Upper lobe of left lung (tissue), 6 donors: ENCODE measurements at places on chromosomes 12 and 14. TPM values are rescaled to one million over a fixed set of nuclear protein-coding genes. Genes with fewer than 3 reads are reported as not detected.

Gene CEBPE
- total RNA-seq, result not detected

Gene MFAP5
- total RNA-seq, result 19.9 TPM

- DNase-seq, result no peak
These were observed 4.2 kb downstream of the SPRYD3 start for GRCh38 chr12:53074999-53075370.

DNA sequence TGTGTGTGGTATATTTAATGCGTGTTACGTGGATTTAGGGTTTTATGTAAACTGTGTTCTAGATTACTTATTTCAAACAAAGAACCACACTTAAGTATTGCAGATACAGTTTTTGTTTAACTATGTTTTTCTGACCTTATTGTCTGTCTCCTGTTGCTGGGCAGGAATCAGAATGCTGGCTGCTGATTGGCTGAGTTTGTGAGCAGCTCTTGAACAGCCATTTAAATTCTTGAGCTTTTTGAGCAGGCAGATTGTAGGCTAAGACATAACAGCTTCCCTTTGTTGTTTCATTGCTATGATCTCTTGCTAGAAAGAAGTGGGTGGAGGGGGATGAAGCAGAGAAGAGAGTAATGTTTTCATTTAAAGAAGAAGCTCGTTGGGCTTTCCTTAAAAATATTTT, 52.2 kb downstream of the ATF7IP start:
- DNase-seq, result no peak

DNA sequence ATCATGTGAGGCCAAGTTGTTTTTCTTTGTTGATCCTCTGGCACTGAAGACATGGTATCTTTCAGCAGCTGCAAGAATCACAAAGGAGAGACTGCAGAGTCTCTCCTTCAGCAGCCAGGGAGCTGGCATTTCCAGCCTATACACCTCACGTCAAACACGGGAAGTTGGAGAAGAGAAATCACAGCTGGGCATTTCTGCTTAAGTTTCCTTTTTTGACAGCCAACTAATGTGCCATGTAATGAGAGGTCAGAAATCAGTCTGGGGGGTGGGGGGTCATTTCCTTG, 28.3 kb downstream of the PHLDA1 start:
- no peak for DNase-seq

DNA sequence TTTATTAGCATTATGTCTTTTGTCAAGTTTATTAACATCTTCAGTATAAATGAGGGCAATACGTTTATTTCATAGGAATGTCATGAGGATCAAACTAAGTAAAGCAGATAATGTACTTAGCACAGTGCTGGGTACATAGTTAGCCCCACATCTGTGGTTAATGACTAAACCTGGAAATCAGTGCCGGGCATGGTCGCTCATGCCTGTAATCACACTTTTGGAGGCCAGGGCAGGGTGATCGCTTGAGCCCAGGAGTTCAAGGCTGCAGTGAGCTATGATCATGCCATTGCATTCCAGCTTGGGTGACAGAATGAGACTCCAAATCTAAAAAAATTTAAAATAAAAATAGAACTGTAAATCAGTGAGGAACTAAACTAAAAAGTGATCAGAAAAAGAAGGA, 44.8 kb upstream of the GUCY2C start:
- DNase-seq, result no peak

DNA sequence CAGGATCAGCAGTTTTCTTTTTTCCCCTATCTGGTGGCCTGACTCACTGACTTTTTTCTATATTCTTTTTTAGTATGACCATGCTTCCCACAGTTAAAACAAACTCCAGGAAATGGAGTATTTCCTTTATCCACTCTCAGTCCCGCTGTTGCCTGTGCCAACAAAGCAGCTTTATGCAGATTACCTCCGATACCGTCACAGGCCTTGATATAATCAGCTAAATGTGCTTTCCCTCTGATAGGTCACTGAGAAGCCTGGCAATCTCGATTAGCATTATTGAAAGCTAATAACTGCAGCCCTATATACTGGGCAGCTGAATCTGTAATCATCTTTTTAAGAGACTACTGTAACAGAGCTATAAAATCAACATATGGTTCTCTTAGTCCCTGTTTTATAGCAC, 243.6 kb downstream of the KIF21A start:
- DNase-seq, result no peak

- DNase-seq, result no peak
These were observed 20.0 kb upstream of the FICD start for GRCh38 chr12:108495054-108495453.

Gene PEX5
- 40.4 TPM for total RNA-seq

Gene NUAK1
- total RNA-seq, result 7.3 TPM

- DNase-seq, result no peak
These were observed 78.7 kb upstream of the PSMC1 start for GRCh38 chr14:90177539-90178189.

Gene SLC10A1
- not detected for total RNA-seq

DNA sequence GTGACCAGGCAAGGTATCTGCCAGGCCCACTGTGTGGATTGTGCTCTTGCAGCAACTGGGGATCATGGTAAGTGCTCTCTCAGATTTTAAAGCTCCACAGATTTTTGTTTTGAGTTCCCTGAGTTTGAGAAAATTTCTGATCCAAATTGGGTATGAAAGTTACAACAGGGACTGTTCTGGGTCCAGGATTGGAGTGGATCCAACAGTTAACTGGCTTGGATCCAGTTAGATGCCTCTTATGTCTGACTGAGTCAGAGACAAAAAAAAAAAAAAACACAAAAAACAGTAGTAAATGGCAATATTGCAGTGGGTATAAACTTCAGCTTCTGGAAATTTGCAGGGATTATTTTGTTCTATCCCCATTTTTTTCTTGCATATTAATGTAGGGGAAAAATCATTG, 598.8 kb downstream of the C12orf50 start:
- DNase-seq, result no peak

Gene MSI1
- 0.67 TPM for total RNA-seq

DNA sequence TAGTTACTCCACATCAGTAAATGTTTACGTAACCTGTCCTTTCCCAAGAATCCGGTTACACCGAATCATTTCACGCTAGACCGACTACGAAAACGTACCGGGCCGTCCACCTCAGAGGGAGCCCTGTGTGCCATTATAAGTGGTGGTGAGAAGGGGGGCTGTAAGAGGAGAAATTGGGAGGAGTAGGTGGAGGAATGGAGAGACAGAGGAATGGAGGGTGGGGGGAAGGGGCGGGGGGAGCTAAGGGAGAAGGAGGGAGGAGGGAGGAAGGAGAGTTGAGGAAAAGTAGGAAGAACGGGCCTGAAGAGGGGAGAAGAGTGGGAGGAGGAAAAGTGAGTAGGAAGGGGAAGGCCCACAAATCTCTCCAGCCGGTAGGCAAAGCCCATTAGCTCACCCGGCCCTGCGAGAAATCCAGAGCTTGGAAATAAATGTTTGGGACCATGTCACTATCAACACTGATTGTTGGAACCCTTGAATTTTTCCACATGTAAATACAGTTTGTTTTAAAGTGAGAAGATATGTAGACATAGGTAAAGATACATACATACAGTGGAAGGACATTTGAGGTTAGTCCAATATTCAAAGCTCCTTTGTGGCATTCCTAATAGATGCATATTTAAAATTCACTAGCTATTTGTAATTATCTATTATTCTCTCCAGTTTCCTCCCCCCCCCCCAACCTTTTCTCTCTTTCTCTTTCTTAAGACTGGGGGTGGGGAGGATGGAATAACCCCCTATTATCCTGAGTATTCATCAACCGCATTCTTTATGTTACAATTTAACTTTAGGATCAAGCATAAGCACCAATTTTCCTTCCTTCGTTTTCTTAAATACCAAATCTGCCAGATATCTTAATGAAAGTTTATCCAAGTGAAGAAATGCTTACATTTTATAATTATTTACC, 2.1 kb upstream of the FOXG1 start:
- DNase-seq, result no peak

- no peak for DNase-seq
These were observed 355.5 kb downstream of the CACNA1C start for GRCh38 chr12:2408262-2408661.

Gene SLC39A9
- 56.0 TPM for total RNA-seq

Gene TUNAR
- not detected for total RNA-seq

- no peak for DNase-seq
These were observed 316.4 kb downstream of the NOVA1 start for GRCh38 chr14:26281280-26281998.

- no peak for DNase-seq
These were observed 59.5 kb upstream of the TMX1 start for GRCh38 chr14:51180577-51180976.

DNA sequence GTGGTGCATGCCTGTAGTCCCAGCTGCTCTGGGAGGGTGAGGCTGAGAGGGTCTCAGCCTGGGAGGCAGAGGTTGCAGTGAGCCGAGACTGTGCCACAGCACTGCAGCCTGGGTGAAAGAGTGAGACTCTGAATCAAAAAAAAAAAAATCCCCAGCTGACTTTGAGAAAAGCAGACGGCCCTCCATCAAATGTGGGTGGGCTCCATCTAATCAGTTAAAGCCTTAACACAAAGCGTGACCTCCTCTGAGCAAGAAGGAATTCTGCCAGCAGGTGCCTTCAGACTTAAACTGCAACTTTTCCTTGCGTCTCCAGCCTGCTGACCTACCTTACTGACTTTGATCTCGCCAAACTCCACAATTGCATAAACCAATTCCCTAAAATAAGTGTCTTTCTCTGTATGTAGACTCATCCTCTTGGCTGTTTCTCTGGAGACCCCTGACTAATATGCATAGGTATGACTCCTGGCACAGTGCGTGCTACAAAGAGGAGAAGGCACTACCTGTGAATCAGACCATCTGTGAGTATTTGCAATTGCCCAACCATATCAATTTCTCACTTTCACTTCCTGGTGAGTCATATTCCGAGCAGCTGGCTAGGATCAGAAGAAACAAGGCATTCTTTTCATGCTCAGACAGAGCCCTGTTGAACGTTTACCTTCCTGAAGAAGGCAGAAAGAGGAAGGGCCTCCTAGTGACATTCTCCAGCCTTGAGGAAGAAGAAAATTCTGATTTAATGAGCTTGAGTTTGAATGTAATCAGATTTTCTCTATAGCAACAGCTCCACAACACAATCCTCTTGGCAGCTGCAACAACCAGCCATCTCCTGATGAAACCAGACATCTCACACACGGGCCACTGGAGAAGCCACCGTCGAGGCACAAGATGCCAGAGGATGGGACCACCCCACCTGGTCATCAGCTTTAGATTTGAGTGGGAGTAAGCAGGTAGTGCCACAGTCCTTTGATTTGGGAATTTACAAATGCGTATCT, 54.3 kb downstream of the CLMN start:
- peak; percentile 68 for DNase-seq

Gene STRAP
- 16.8 TPM for total RNA-seq

DNA sequence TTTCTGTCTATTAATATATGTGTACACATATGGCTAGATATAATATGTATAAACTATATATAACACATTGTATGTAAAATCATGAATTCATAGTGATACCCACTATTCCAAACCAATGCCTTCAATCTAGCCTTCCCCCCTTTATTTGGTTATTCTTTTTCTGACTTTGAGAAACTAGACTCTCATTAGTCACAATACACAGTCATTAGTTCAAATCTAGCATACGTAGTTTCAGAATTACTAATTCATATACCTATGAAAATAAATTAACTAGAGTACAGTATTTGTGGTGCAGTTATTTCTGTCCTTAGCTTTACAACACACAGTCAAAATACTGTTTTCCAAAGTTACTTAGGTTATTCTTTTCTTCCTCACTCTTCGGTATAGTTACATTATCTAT, 268.2 kb downstream of the DPF3 start:
- no peak for DNase-seq
